Non-pigmented ciliary epithelial cell (primary cell): ENCODE measurements at places on chromosomes 7 and 10.

DNA sequence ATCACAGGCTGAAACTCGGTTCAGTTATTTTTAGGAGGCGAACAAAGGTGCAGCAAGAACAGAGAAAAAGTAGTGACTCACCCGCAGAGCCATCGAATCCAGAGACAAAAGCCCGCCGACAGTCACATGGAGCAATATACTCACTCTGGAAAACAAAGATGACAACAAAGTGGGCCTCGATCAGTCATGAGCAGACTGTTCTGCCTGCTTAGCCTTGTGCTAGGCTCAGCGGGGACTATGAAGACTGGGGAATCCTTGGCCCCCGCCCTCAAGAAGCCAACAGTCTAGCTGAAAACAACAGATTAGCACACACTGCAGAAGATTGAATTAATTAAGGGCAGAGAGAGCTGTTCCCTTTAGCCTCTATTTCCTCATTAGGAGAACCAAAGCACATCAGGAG is 30.4 kb downstream of the XPNPEP1 start:
- DNase-seq: no peak

DNA sequence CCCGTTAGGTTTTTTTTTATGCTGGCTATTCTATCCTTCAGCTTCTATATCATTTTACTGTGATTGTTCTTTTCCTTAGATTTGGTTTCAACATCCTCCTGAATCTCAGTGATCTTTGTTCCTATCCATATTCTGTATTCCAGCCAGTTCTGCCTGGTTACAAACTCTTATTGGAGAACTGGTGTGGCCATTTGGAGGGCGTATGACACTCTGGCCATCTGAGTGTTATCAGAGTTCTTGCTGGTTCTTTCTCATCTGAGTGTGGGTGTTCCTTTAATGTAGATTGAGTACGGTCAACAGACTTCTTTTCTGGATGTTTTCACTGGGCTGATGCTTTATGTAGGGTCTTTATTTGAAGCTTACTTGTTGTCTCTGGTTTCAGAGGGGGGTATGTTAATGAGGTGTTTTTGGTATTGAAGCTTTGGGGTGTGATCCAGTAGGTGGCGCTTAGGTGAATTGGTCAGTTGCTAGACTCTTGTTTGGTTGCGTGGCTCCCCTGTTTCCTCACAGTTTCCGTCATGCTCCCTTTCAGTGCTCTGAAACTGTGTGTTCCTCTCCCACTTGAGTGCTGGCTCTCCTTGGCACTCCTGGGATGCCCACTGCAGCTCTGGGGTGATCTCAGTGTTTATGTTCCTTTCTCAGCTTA is 80.7 kb downstream of the FANK1 start:
- DNase-seq: no peak

GRCh38 chr10:76549171-76549570 is 1088.4 kb downstream of the KCNMA1 start:
- no peak for DNase-seq

- no peak for DNase-seq
Measured at GRCh38 chr10:110348336-110348735, 43.6 kb upstream of the SMNDC1 start.

DNA sequence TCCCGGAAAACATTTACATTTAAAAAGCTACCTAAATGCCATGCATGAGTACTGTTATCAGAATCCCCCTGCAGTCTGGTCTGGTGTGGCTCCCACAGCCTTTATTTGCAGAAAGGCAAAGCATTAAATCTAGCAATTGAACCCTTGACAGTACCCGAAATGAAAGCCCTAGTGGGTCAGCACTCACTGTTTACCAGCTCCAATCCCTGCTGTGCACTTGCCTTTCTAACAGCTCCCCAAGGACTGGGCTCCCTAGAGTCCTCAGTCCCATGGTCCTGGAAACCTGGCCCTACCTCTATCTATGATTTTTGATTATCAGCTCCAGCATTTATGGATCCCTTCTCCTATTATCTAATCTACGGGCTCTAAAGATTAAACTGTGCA is 1.9 kb upstream of the MACC1 start:
- no peak for DNase-seq

DNA sequence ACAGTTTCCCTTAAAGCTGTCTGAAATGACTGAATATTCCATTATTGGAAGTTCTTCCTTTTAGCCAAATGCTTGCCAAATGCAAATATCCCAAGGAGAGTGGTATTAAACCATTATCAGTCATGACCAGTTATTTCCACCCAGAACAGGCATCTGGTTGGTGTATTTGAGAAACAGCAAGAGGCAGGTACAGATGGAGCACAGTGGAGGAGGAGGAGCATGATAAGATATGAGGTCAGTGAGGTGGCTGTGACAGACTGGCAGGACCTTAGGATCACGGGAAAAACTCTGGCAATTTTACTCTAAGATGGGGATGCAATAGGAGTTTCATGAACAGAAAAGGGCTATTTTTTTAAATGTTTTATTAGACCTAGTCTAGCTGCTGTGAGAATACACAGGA is 6.4 kb downstream of the HEPACAM2 start:
- DNase-seq: no peak

DNA sequence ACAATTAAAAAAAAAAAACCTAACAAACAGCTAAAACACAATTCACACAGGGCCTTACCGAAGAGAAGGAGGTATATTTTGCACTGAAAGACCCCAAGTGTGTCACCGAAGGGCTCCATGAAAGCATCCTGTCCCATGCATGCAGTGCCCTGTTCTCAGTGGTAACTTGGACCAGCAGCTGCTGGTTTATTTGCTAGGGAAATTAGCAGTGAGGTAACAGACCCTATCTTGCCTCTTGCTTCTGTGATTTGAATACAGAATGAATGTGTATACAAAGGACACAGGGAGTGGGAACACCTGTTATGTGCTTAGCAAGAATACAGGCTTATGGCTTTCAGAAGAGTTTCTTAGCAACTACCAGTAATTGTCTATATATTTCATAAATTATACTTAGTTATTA is at the start of gene HEPACAM2:
Gene HEPACAM2, minus strand, starts transcription at position 160 of the 400 bp plus-strand sequence.
- no peak for DNase-seq

GRCh38 chr7:27189997-27190748 is 5.1 kb upstream of the HOXA11 start:
- DNase-seq: no peak

DNA sequence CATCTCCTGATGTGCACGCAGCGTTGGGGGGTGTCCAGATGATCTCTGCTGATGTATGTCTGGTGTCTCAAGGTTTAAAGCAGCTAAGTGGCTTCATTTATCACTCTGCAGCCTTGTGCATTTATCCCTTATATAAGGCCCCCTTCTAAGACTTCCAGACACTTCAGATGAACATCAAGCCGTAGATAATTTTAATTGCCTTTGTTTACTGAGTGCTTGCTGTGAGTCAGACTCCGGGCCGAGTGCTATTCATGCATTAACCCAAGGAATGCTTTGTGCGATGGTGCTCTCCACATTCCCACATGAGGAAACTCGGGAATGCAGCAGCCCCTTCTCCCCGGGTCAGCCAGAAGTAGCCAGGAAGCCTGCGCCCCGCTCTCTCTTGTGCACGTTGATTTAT is 328.6 kb upstream of the COBL start:
- no peak for DNase-seq

DNA sequence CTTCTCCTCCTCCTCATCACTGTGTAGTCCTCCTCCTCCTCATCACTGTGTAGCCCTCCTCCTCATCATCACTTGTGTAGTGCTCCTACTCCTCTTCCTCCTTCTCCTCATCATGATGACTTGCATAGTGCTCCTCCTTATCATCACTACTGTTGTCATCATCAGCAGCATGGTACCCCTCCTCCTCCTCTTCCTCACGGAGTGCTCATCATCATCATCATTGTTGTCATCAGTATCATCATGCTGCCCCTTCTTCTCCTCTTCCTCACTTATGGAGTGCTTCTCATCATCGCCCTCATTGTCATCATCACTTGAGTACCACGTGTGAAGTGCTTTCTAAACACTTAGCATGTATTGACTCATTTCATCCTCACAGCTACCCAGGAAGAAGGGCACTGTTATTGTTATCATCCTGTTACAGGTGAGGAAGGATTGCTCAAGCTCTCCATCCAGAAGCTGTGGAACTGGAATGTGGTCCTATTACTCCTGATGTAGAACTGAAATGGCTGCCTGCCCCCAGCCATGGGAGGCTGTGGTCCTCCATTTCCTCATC is 122.8 kb upstream of the SHH start:
- DNase-seq: no peak

GRCh38 chr10:123582084-123582989 is 83.8 kb upstream of the GPR26 start:
- peak; percentile 19 for DNase-seq

GRCh38 chr10:28850784-28851183 is 173.5 kb downstream of the BAMBI start:
- DNase-seq: no peak

DNA sequence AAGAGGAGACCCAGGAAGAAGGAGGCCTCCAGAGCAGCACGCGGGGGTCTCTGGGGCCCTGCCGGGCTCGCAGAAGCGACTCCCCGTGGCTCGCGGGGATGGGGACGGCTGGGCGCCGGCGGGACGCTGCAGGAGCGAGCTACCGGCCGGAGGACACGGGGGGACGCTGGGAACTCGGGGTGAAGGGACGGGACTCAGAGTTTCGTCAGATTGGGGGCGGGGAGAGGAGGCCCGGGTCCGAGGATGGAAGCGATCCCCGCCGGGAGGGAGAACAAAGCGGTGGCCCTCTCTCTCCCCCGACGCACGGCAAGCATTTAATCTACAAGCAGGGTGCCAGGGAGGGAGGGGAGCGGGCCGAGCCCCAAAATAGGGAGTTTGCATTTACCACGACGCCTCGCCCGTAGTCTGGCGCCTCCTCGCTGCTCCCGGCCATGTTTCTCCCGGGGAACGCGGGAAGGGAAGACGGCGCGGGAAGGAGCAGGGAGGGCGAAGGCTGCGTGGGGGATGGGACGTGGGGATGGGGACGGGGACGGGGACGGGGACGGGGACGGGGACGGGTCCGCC is at the start of gene PRTFDC1:
Gene PRTFDC1, minus strand, starts transcription at position 464 of the 564 bp plus-strand sequence. Its CDS starts 31 bp downstream, at position 433.
- no peak for DNase-seq

GRCh38 chr7:18792871-18793595 is 297.5 kb downstream of the HDAC9 start:
- no peak for DNase-seq

DNA sequence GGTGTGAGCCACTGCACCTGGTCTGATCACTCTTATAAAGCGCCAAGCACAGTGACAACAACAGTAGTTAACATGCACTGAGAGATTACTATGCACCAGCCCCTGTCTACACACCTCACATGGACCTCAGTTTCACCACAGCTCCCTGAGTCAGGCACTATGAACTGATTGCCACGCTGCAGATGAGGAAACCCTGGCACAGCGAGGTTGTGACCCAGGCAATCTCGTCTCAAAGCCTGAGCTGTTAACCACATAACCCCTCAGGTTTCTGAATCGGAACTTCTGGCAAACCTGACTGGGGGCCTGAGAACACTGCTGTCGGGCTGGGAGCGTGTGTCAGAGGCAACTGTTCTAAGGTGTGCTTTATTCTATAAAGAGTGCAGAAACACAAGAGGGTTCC is 150.8 kb downstream of the RNF216 start:
- no peak for DNase-seq

- DNase-seq: no peak
Measured at GRCh38 chr10:100828738-100829096, 83.3 kb downstream of the PAX2 start.

GRCh38 chr7:542713-543500 is 23.3 kb upstream of the PDGFA start:
- peak; percentile 64 for DNase-seq

DNA sequence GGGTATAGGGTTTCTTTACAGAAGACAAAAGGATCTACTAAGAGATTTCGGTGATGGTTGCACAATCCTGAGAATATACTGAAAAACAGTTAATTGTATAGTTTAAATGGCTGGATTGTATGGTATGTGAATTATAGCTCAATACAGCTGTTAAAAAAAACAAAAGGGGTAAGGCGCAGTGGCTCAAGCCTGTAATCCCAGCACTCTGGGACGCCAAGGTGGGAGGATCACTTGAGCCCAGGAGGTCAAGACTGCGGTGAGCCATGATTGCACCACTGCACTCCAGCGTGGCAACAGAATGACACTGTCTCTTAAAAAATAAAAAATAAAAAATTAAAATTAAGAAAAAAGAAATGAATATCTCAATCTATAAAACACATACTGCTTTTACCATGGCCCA is 18.5 kb downstream of the ESYT2 start:
- no peak for DNase-seq

GRCh38 chr10:5927306-5927705 is 37.3 kb downstream of the FBH1 start:
- DNase-seq: peak; percentile 30

- no peak for DNase-seq
Measured at GRCh38 chr7:37393476-37393875, 55.2 kb downstream of the ELMO1 start.

DNA sequence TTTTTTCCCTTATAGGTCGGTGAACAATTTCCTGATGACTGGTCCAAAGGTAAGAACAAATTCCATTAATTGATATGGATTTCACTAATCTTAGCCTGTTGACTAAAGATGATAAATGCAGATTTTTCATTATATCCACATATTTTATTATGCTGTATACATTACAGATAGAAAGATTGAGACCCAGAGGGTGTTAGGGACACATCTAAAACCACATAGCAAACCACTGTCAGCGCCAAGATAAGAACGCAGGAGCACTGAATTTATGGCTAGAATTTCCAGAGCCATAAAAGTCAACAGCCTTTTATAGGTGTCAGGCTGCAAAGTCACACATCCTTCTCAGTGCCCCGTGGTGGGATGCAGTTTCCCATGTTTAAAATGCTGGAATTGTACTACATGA is 16.2 kb downstream of the WNT8B start:
- DNase-seq: no peak

- DNase-seq: no peak
Measured at GRCh38 chr7:118183428-118183785, 557 bp upstream of the LSM8 start.

GRCh38 chr7:78326189-78326588 is 527.6 kb downstream of the PHTF2 start:
- DNase-seq: peak; percentile 28

GRCh38 chr7:140989068-140989467 is 25.7 kb downstream of the MRPS33 start:
- no peak for DNase-seq

DNA sequence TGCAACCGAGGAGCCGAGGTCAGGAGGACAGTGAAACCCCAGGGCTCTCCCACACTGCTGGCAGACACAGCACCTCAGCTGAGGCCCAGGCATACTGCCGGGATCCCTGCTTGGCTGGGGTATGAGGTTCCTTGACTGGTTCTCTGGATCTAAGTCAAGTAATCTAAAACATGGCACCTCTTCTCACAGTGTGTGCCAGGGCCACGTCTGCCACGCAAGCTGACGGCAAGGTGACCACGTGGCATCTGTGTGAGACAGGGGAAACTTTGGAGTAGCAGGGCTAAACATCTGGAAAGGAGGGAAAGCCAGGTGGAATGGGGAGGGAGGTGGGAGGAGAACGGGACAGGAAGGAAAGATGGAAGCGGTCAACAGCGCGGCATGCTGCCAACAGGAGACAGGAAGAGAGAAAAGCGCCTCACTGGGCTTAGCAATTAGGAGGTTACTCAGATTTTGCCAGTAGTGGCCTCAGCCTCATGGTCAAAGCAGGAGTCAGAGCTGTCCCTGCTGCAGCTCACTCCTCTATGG is 103.7 kb downstream of the CXCL12 start:
- DNase-seq: no peak
